Stimulated activated CD8-positive, alpha-beta memory T cell treated with anti-CD3 and anti-CD28 coated beads, Interleukin-4, amount 100 ng/mL, for 4 hours (primary cell): ENCODE measurements at places on chromosomes 3 and 15.

DNA sequence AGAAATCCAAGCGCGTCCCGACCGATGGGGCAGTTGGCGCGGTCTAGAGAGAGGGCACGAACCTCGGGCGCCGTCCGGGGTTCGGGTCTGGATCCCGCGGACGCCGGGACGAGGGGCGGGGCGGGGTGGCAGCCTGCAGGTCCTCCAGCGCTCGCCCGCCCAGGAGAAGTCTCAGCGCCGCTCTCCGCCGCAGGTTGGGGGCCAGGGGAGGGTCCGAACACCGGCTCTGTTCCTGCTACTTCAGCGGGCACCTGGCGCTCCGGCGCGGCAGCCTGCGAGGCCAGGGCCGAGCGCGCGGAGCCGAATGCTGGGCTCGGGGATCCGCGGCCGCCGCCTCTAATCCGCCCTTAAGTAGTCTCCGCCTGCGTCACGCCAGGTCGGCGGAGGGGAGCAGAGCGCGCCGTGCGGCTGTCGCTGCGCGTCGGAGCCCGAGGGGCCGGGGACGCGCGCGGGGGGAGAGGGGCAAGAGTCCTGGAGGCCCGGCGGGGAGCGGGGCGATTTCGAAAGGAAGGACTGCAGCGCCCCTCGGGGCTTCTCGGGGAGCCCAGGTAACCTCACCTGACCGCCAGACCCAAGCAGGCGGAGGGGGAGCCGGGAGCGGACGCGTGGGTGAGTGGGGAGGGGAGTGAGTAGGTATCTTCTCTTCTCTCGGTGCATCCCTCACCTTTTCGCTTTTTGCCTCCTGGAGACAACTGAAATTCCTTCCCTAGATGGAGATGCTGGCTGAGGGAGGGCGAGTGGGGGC is at the start of gene GJD2:
Gene GJD2, minus strand, starts transcription at position 325 of the 745 bp plus-strand sequence. CDS start 510 bp downstream, outside the sequence.
- no peak for DNase-seq

DNA sequence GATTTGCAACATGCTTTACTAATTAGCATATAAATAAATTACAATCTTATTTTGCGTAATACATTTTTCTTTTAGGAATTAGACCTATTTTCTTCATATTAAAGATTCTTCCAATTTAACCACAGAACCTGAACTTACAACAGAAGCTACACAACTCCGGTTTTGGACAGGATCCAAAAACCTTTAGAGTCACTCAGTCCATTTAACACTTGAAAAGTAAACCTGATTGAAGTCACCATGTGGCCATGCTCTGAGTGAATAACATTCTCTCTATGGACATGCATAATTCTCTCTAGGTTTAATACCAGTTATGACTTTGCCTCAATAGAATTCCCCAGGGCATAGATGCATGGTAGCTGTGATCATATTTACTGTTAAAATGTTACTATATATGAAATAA is 751.0 kb downstream of the VGLL3 start:
- no peak for DNase-seq

DNA sequence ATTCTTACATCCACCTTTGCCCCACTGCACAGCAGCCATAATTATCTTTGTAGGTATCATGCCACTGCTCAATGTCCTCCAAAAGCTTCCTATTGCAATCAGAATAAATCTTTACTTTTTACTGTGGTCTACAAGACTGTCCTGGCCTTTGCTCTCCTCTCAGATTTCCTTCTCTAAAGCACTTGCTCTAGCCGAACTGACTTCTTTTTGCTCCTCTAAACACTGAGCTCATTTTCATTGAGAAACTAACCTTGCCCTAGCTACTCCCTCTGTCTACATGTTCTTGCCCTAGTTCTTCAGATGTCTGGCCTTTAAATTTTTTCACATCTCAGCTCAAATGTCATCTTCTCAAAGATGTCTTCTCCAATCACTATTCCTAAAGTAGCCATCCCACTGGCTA is 342.8 kb downstream of the TBC1D5 start:
- DNase-seq = no peak

GRCh38 chr15:68553994-68554720 is 24.6 kb upstream of the CORO2B start:
- peak; percentile 35 for DNase-seq

DNA sequence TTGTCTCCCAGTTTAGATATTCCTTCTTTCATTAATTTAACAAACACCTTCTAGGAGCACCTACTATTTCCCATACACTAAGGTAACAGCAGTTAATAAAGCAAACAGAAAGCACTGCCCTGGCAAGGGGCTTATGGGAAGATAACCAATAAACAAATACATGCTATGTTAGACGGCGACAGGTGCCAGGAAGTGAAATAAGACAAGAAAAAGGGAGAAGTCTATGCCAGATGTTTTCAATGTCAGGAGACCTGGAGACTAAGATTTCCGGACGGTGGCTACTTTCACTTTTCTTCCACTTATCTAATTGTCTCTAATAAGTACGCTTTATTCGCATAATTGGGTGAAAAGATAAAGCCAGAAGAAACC is 32.5 kb upstream of the ZNF445 start:
- DNase-seq = no peak

- DNase-seq = no peak
These were observed 2.1 kb downstream of the TRIM69 start for GRCh38 chr15:44738340-44738984.

- DNase-seq = no peak
These were observed 8.5 kb upstream of the CDCP1 start for GRCh38 chr3:45154641-45155147.

- DNase-seq = no peak
These were observed 984 bp downstream of the RNU6-1 start for GRCh38 chr15:67838789-67839332.

- DNase-seq = no peak
These were observed 343.0 kb upstream of the ARL6 start for GRCh38 chr3:97421565-97421964.
